ENCODE measurements at places on chromosomes 2 and 18.

DNA sequence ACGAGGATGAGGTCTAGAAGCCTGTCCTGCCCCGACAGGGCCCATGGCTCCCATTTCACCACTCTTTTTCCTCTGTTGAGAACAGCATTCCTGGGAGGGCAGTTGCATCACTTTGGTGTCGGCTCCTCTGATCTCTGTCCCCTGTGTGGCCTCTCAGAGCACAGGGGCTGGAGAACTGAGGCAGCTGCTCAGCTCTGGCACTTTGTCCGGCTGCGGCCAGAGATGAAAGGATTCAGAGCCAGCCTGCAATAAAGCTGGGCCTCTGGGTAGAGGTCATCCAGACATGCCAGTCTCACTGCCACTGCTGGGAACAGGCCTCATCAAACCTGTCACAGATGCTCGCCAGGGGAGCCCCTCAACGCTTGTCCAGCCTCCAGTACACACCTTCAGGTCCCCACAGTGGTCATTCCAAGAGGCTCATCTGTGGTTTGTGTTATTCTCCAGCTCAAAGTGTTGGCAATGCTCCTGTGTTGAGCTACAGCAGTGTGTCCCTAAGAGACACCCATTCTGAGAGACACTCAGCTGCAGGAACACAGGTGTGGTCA, 13.1 kb upstream of the ROCK2 start:
- H3K4me3 ChIP-seq: no peak overlapping the region
- no peaks in the 10 kb centered on the region for H3K27me3 ChIP-seq
- H3K4me1 ChIP-seq: peaks cover 11% of the 10 kb centered on the region
- DNase-seq: no peak
- H3K27ac ChIP-seq: no peak overlapping the region
- H3K36me3 ChIP-seq: no peaks in the 10 kb centered on the region

DNA sequence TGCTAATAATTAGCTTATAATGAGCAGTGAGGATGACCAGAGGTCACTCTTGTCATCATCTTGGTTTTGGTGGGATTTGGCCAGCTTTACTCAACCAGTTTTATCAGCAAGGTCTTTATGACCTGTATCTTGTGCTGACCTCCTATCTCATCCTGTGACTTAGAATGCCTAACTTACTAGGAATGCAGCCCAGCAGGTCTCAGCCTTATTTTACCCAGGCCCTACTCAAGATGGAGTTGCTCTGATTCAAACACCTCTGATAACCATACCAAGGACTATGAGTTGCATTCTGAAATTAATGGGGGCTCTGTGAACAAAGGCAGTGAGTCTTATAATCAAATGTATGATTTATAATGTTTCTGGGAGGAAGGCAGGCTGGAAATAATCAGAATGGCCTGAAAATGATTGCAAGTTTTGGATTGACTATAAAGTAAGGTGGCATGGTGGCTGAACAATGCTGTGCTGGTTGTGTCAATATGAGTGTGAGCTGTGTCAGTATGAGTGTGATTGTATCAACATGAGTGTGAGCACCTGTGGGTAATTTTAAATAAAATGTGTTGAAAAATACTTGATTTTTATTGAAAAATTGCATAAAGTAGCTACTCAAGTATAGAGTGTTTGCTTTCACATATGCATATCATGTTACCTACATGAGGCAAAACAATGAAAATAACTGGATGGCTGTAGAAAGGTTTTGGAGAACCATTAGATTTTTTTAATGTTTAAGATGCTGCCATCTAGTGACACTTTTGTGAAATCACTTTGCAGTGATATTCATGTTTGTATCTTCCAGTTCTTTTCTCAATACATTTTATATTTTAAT, 103.0 kb downstream of the KYNU start:
- no peak overlapping the region for H3K27ac ChIP-seq
- no peak for DNase-seq
- H3K27me3 ChIP-seq: no peaks in the 10 kb centered on the region
- H3K36me3 ChIP-seq: no peaks in the 10 kb centered on the region

- no peak overlapping the region for H3K27ac ChIP-seq
- no peak overlapping the region for H3K4me3 ChIP-seq
These were observed 286.6 kb upstream of the HDAC4 start for GRCh38 chr2:239687441-239687840.

DNA sequence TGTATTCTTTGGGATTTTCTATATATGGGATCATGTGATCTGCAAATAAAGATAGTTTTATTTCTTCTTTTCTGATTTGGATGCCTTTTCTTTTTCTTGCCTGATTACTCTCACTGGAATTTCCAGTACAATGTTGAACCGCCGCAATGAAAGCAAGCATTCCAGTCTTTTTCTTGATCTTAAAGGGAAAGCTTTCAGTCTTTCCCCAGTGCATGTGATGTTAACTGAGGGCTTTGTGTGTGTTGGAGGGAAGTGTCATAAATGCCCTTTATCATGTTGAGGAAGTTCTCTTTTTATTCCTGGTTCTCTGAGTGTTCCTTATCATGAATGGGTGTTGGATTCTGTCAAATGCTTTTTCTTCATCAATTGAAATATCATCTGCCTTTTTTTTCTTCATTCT, 16.9 kb upstream of the CYBRD1 start:
- no peak for DNase-seq
- H3K4me1 ChIP-seq: no peaks in the 10 kb centered on the region
- H3K27ac ChIP-seq: no peak overlapping the region
- no peak overlapping the region for H3K4me3 ChIP-seq

- no peak for DNase-seq
- H3K4me1 ChIP-seq: peaks cover 21% of the 10 kb centered on the region
- no peak overlapping the region for H3K4me3 ChIP-seq
- H3K36me3 ChIP-seq: no peaks in the 10 kb centered on the region
- no peak overlapping the region for H3K27ac ChIP-seq
These were observed 45.3 kb downstream of the KLHL29 start for GRCh38 chr2:23430263-23430662.

DNA sequence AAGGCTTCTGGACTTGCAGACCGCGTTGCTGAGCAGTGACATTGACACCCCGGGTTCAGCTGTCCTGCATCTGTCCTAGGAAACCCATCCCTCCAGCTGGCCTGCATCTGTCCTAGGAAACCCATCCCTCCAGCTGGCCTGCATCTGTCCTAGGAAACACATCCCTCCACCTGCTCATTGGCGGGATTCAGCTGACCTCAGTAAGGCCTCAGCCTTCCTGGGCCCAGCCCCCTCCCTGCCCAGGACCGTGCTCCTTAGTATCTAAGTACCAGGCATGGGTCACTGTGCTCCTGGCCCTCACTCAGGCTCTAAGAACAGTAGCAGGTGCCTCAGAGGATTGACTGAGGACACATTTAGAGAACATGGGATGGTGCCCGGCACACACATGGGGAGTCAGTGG, 1.2 kb downstream of the MLPH start:
- H3K36me3 ChIP-seq: no peaks in the 10 kb centered on the region
- DNase-seq: no peak
- peaks cover 15% of the 10 kb centered on the region for H3K4me1 ChIP-seq
- H3K27ac ChIP-seq: no peak overlapping the region

GRCh38 chr2:127857265-127857808, 618 bp downstream of the POLR2D start:
- no peak for DNase-seq
- peak overlapping the region; percentile 8 for H3K27ac ChIP-seq
- peaks cover 4% of the 10 kb centered on the region for H3K36me3 ChIP-seq
- no peaks in the 10 kb centered on the region for H3K27me3 ChIP-seq

GRCh38 chr2:181517685-181518301, 60.6 kb downstream of the ITGA4 start:
- no peak overlapping the region for H3K4me3 ChIP-seq
- H3K27ac ChIP-seq: no peak overlapping the region
- H3K36me3 ChIP-seq: no peaks in the 10 kb centered on the region
- H3K4me1 ChIP-seq: no peaks in the 10 kb centered on the region

All from spinal cord (tissue), 10 donors.